ENCODE measurements at places on chromosomes 16 and 17.
A peak's percentile ranks its signal among the peaks of the same experiment; 100 is the strongest.

GRCh38 chr16:71472051-71472450 is 10.0 kb upstream of the ZNF23 start:
- DNase-seq, result no peak

- peak; percentile 96 for DNase-seq
Measured at GRCh38 chr16:89581045-89581695, 5.6 kb downstream of the CPNE7 start.

- DNase-seq, result no peak
Measured at GRCh38 chr16:56779906-56780305, 50.0 kb downstream of the NUP93 start.

DNA sequence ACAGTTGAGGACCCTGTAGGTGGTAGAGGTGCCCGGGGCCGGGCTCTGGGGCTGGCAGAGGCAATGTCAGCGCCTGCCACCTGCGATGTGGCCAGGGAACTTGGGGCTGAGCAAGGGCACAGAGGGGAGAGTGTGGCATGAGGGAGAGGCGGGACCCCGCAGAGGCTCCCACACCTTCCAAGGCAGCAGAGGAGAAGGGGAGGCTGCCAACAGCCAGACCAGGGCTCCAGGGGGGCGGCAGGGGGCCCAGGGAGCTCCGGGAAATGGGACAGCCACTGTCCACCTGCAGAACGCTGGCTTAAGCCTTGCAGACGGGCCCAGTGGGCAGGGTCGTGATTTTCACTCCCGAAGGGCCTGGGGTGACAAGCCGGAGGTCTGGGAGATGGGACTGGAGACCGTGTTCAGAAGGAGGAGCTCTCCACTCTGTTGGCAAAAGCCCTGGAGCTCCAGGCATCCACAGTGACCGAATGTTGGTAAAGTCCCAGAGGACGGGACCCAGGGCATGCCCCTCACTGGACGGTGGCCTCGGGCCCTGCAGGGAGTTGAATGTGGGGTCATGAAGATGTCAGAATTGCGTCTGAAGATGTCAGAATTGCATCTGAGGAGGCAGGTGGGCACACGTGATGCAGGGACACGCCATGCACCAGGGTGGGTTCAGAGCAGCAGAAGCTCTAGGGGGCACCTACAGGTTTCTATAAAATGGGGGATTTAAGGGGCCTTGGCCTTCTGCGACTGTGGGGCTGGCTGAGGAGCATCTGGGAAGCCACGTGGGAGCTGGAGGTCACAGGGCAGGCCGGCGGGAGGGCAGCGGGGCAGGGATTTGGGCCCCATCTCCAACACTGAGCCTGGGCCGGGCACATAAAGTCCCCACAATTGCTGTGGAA is 18.6 kb downstream of the CD7 start:
- DNase-seq, result peak; percentile 25

DNA sequence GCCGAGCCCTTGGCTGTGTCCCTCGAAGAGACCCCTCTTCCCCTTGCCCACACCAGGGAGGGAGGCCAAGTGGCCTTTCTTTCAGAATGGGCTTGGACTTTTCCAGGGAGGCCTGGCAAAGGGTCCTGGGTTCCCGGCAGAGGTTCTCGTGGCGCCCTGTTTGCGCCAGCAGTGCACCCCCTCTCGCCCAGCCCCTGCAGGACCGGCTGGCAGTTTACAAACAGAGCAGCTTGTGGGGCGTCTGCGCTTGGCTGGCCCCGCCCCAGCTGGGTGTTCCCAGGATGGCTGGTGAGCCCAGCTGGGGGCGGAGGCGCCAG is 137.8 kb upstream of the CIBAR2 start:
- DNase-seq, result no peak

DNA sequence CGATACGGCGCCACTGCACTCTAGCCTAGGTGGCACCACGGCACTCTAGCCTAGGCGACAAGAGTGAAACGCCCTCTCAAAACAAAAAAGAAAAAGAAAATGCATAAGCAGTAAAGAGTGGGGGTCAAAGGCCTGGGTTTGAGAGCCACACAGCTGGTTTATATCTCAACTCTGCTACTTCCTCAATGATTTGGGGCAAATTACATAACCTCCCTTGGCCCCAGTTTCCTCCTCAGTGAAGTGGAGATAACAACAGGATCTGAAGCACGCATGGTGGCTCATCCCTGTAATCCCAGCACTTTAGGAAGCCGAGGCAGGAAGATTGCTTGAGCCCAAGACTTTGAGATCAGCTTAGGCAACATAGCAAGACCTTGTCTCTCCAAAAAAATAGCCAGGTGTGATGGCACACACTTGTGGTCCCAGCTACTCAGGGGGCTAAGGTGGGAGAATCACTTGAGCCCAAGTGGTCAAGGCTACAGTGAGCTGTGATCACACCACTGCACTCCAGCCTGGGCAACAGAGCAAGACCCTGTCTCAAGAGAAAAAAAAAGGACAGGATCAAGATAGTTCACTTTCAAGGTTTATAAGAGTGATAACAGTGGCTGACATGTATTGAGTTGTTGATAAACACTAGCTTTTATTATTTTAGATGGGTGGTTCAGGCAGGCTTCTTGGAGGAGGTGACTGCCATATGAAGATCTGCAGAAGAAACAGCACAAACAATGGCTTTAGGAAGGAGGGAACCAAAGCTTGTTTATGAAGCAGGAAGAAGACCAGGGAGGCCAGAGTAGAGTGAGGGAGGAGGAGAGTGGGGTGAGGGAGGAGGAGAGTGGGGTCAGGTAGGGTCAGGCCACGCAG is 8.5 kb upstream of the COG1 start:
- no peak for DNase-seq

DNA sequence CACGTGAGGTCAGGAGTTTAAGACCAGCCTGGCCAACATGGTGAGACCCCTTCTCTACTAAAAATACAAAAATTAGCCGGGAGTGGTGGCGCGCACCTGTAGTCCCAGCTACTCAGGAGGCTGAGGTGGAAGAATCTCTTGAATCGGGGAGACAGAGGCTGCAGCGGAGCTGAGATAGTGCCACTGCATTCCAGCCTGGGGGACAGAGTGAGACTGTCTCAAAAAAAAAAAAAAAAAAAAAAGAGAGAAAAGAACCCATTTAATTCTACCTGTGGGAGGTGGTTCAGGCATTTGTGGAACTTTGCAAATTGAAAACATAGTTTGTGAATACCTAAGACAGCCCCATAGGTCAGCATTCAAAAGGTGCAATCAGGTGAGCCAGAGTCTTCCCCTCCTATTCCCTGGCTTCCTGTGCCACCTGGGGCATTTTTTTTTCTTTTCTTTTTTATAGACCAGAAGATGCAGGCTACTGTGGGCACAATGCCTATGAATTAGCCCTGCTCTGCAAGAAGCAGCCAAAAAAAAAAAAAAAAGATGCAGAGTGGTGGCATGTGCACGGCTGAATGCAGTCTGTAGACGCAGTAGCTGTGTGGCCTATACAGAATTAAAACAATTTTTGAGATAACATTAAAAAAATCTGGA is 9.1 kb upstream of the SOCS3 start:
- no peak for DNase-seq

GRCh38 chr17:13560935-13561334 is 40.8 kb downstream of the HS3ST3A1 start:
- DNase-seq, result no peak

- no peak for DNase-seq
Measured at GRCh38 chr17:76781056-76781982, 43.4 kb downstream of the MFSD11 start.

GRCh38 chr16:64238571-64238970 is 883.3 kb downstream of the CDH11 start:
- DNase-seq, result peak; percentile 23

GRCh38 chr17:73575470-73576221 is 68.6 kb downstream of the SDK2 start:
- no peak for DNase-seq

DNA sequence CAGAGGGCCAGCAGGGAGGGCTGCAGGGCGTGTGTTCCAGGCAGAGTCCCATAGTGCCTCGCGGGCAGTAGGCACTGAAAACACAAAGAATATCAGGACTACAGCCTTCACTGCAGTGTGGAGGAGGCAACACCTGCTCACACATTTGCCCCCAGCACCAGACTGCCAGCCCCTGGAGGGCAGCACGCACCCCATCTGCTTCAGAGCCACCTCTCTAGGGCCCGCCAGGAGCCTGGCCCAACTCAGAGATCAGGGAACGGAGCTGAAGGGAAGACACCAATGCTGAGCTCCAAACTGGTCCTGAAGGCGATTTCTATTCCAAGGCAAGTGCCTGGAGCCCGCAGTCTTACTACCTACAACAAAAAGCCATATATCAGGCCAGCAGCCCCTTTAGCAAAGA is 130.3 kb downstream of the ZNF423 start:
- DNase-seq, result no peak

DNA sequence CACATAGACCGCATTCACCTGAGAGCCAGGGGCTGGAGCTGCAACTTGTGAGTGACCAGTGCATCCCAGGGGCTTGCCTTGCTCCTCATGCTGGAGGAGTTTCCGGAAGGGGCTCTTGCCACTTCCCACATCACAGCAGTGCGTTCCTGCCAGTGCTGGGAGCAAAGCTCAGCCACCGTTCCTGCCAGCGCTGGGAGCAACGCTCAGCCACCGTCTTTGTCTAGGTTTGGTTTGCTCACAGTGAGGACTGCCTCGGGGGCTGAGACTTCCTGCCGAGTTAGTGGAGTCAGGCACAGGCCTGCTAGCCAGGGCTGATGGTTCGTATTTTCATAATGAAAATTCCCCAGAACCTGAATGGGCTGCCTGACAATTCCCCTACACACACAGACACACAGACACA is 5.4 kb upstream of the CHRNE start:
- DNase-seq, result no peak

- no peak for DNase-seq
Measured at GRCh38 chr16:9422762-9423513, 331.5 kb downstream of the HAPSTR1 start.

GRCh38 chr16:1487395-1488053 is 1.2 kb downstream of the PTX4 start:
- no peak for DNase-seq

DNA sequence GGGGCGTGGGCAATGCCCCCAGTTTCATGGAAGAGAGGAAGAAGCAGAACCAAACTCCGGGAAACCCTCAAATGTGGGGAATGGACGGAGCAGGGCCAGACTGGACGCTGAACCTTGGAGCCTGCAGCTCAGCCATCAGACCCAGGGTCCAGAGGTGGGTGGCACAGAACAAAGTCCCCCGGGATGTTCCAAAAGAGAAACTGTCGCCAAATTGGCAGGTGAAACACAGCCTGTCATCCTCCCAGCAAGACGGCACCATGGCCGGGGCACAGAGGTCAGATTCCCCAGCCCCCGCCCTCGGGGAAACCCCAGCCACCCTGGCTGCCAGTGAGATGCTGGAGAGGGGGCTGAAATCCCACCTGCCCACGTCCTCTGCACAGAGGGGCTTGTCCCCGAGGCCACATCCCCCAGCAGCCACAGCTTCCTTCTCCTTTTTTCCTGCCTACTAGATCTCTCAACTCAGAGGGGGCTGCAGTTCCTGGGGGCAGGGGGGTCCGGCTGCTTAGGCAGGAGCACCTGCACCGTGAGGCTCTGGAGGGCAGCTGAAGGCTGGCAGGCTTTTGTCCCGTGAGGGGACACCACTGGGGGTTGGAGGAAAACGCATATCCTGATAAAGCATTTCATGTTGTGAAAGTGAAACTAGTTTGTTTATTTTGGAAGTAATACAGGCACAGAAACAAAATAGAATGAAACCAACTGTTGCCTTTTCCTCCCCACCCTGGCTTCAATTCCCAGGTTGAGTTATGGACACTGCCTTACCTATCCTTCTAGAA is 1.2 kb upstream of the SECTM1 start:
- peak; percentile 70 for DNase-seq

GRCh38 chr16:87789437-87790291 is 23.9 kb upstream of the KLHDC4 start:
- DNase-seq, result peak; percentile 86

DNA sequence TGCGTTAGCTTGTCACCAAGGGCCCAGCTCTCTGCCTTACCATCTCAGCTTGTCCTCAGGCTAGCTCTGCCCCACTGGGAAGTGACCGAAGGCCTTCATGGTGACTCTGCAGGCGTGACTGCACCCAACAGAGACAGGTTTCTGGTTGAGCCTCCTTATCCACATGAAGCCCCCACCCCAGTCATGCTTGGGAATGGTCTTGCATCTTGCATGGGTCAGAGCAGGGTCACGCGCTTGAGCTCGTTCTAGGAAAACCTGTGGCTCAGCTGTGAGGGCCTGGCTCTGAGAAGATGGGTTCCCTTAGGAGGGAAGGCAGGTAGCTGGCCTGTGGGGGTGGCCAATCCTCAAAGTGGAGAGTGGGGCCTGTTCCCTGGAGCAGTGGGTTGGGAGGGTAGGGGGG is 122.8 kb downstream of the BANP start:
- DNase-seq, result no peak

DNA sequence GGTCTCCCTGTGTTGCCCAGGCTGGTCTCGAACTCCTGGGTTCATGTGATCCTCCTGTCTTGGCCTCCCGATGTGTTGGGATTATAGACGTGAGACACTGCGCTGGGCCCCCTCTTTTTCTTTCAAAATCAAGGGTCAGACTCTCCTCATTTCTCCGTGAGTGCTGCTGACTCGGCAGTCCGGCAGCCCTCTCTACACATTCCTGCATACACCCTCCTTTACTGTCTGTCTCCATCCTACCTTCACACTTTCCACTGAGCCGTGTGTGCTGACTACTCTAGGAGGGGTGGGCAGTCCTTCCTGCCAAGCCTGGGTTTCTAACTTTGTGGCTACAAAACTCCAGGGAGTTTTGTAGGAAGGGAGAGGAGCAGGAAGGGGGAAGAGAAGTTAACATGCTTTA is 195.2 kb downstream of the PARN start:
- no peak for DNase-seq

GRCh38 chr17:75260641-75261335 is 618 bp downstream of the GGA3 start:
- no peak for DNase-seq

GRCh38 chr17:63934183-63935112 is 2.3 kb upstream of the CD79B start:
- no peak for DNase-seq

GRCh38 chr16:20743591-20743990 is 2.0 kb upstream of the THUMPD1 start:
- DNase-seq, result no peak

DNA sequence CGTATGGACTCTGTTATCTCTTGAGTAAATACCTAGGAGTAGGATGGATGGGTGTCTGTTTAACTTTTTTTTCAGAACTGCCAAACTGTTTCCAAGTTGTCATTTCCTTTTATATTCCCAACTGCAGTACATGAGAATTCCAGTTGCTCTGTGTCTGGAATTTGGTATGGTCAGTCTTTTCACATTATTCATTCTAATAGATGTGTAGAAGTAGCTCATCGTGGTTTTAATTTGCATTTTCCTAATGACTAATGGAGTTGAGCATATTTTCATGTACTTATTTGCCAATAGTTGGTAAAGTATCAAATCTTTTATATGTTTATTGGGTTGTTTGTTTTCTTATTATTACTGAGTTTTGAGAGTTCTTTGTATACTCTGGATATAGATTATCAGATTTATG is 27.0 kb downstream of the MRTFB start:
- DNase-seq, result no peak
